Endothelial cell (in vitro differentiated cells): ENCODE measurements at places on chromosomes 16 and 17. TPM values are rescaled to one million over a fixed set of nuclear protein-coding genes. Genes with fewer than 3 reads are reported as not detected.
A peak's percentile ranks its signal among the peaks of the same experiment; 100 is the strongest.

The DHRS7C gene
- total RNA-seq, result 0.31 TPM

The CD300E gene
- not detected for total RNA-seq

The EVPLL gene
- total RNA-seq, result not detected

DNA sequence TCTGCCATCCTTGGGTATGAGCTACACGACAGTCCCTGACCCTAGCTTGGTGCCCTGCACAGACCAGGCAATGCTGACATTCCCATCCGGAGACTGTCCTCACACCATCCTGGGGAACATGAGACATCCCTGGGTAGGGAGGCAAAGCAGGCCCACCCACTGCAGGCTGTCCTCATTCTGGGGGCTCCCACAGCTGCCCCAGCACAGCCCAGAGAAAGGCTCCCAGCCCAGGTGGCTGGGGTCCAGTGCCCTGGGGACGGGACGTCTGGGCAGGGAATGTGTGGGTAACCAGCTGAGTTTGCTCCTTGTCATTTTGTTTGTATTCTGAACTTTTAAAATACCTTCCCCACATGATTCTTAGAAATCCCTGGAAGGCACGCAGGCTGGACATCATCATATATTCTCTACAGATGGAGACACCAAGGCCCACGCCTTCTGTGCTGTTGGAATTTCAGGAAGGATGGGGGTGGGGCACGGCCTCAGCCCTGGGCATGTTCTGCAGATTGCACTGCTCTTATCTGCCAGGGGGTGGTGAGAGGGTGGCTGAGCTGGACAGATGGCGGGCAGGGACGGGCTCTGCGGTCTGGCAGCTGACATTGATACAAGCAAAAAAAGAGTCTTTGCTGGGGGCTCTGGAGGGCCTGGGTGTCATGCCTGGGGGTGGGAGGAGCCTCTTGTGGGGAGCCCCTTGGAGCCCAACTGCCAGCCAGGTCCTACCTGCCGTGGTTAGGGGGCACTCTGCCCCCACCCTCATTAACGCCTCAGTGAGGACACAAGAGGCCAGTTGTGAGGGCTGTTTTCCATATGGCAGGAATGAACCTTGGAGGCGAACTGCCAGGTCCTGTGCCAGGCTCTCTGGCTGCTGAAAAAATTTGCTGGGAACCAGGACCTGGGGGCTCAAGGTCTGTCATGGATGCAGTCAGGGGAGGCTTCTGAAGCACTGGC lies 28.4 kb downstream of the LRRC75A start:
- no peak overlapping the region for H3K27ac ChIP-seq
- DNase-seq, result peak; percentile 51

GRCh38 chr17:27944546-27945332 lies 51.6 kb upstream of the LYRM9 start:
- peaks cover 10% of the 10 kb centered on the region for H3K27me3 ChIP-seq
- no peak overlapping the region for H3K4me3 ChIP-seq
- no peak for DNase-seq
- H3K4me1 ChIP-seq, result peaks cover 13% of the 10 kb centered on the region
- no peaks in the 10 kb centered on the region for H3K36me3 ChIP-seq
- H3K27ac ChIP-seq, result peak overlapping the region; percentile 87

DNA sequence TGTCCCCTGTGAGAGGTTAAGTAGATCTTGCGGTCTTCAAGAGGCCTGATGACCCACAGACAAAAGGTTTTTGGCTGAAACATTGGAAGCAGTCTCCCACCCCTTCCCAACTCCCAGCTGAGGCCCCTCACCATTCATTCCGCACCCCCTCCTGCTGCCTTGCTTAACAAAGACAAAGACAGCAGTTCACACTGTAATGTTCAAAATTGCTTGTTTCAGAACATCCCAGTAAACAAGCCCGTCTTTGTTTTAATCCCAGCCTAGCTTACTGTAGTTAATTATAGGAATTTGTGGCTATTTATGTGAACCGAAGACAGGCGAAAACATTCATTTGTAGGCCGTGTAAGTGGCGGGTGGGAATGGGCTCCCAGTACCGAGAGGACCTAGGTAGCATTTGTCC lies 55.7 kb downstream of the IRX5 start:
- H3K4me3 ChIP-seq, result no peak overlapping the region
- H3K4me1 ChIP-seq, result no peaks in the 10 kb centered on the region
- H3K36me3 ChIP-seq, result no peaks in the 10 kb centered on the region
- H3K27ac ChIP-seq, result no peak overlapping the region
- no peak for DNase-seq
- peaks cover 2% of the 10 kb centered on the region for H3K27me3 ChIP-seq

DNA sequence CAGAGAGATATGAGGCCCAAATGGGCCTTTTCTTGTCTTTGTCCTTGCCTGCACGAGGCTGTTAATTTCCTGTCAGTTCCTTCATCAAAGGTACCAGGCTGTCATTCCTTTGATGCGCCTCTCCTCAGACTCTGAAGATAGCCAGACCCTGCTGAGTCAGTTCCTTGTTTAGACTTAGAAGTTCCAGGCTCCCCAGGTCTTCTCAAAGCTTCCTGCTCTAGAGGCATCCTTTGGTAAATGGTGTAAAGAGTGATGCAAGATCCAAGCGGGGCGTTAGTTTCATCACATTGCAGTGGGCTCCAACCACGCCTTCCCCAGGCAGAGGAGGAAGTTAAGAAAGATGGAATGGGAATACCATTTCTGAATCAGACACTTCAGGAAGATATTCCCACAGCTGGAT lies 4.0 kb upstream of the CDH11 start:
- no peak overlapping the region for H3K4me3 ChIP-seq
- peaks cover 7% of the 10 kb centered on the region for H3K27me3 ChIP-seq
- H3K36me3 ChIP-seq, result no peaks in the 10 kb centered on the region
- peaks cover 14% of the 10 kb centered on the region for H3K4me1 ChIP-seq
